ENCODE measurements at places on chromosomes 11 and 22.

DNA sequence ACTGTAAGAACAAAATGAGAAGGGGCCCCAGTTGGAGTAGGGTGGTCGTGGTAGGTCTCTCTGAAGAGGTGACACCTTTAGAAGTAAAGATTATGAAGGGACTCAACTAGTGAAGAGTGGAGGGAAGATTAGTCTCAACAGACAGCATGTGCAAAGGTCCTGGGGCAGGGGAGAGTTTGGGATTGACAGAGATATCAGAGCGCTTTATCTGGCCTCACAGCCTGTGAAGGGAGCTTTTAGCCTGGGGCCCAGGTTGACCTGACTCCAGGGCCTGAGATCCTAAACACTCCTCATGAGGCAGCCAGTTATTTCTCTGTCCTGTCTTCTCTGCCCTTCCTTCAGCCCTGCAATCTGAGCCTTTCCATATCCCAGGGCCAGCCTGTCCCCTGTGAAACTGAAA is 16.2 kb downstream of the FGF3 start:
- no peak for DNase-seq

DNA sequence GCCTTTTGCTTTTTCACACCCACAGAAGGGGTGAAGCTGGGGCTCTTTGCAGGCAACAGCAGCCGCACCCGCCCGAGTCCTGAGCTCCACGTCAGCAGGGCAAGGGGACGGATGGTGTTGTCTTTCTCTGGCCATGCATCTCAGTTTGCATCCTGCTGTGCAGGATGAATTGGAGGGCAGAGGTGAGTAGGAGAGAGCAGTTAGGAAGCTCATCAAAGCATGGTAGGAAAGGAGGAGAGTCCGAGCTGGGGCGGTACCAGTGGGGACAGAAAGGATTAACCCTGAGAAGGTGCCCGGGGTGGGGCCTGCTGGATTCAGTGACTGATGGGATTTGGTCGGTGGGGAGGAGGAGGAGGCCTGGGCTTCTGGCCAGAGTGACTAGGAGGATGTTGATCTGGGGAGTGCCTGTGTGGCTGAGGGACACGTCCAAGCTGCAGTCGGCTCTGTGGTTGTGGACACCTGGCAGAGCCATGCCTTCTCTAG is 14.6 kb downstream of the FAM83F start:
- DNase-seq: no peak

DNA sequence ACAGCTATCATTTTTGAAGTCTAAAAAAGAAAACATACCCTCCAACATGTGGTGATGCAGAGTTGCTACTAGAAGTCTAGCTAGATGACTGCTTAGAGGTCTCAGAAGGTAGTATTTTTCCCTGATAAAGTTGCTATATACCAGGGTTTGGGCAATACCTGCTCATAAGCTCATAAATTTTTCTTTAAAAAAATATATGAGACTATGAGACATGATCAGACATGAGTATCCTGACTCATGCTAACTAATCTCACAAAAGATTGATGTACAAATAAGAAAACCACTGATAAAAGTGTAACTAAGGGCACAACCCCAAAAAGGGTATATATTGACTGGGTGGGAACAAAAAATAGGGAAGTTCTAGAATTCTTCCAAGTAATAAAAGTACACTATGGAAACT is 740.9 kb downstream of the METTL15 start:
- DNase-seq: no peak

DNA sequence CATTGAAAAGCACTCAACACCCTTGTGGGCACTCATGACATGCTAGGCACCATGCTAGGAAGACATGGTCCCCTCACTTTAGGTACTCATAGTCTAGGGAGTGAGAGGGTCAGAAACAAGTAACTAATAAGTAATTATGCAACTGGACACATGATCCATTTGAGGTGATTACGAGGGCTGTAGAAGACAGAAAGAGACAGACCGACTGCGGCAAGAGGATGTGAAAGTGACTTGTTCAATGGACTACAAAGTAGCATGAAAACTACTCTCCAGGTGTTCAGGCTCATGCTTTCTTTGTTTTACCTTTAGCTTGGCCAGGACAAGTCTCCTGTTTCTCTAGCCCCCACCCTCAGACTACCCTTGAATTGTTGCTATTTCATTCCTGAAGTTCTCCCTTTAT is 310.8 kb upstream of the SORL1-AS1 start:
- no peak for DNase-seq

DNA sequence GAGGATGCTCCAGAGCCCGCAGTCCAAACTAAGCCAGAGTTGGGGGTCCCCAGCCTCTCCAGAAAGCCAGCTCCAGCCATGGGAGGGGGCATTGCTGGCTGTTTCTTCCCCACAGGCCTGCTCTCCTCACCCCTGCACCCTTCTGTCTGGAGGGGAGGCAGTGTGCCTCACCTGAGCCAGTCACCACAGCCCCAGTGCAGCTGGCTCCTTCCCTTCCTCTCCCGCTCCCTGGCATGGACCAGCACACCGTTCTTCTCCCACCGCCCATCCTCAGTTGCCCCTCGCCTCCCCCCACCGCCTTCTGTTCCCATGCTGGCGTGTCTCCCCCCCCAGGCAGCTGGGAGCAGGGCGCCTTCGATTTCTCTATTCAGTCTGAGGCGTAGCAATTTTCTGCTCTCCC is 110.5 kb upstream of the THY1 start:
- DNase-seq: no peak

- no peak for DNase-seq
Measured at GRCh38 chr11:35487532-35488078, 37.8 kb downstream of the PAMR1 start.

GRCh38 chr11:118166641-118167040 is 9.8 kb downstream of the SCN2B start:
- no peak for DNase-seq

- DNase-seq: peak; percentile 35
Measured at GRCh38 chr11:19938169-19938856, 222.0 kb downstream of the DBX1 start.

DNA sequence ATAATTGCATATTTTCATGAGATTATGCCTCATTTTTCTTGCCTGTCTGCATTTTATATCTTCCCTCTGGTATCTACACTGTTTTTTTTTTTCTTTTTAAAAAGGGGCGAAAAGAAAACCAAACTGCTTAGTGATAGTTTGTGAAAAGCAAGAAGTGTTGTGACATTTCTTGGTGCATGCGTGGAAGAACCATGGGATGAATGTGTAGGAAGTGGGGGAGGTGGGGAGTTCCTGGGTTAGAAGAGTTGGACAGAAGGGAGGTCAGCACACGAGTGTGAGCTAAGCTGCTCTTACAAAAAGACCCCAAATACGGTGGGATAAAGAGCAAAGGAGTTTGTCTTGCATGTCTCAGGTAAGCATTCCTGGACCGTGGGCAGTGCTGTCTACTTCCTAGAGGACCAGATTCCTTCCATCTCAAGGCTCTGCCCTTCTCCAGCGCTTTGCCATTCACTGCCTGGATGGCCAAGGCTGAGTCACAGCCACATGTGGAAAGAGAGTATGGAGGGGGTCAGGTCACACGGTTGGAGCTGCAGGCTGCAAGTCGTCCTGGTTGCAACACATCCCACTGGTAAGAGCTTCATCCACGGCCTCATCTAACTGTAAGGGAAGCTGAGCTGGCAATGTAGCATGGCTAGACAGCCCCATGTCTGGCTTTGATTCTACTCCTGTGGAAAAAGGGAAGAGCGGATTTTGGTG is 300.6 kb downstream of the DDX10 start:
- DNase-seq: no peak

- no peak for DNase-seq
Measured at GRCh38 chr11:44763121-44763820, 36.5 kb downstream of the TSPAN18 start.

- DNase-seq: no peak
Measured at GRCh38 chr11:64078284-64078683, 42.6 kb downstream of the FLRT1 start.

- DNase-seq: no peak
Measured at GRCh38 chr11:110186867-110187266, 93.7 kb downstream of the ZC3H12C start.

DNA sequence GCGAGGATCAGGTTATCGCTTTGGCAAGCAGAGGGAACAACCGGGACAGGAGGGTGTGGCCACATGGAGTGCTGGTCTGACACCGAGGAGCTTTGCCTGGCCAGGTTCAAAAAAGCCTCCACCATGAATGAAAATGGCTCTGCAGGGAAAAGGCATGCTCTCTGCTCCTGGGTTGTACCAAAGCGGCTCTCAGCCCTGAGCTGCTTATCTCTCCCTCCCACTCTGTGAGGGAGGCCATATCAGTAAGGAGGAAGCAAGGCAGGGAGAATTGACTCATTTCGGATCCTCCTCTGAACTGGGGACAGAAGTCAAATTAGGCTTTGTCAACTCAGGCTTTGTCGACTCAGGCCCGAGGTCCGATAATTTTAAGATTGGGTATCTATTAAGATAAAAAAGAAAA is 82.9 kb upstream of the CRTAM start:
- no peak for DNase-seq

- DNase-seq: no peak
Measured at GRCh38 chr22:35970616-35971455, 57.8 kb downstream of the RBFOX2 start.

GRCh38 chr22:39110631-39111561 is 13.9 kb downstream of the APOBEC3H start:
- no peak for DNase-seq

- no peak for DNase-seq
Measured at GRCh38 chr11:2699185-2699530, 636 bp downstream of the KCNQ1OT1 start.

- no peak for DNase-seq
Measured at GRCh38 chr11:32918427-32918826, 25.8 kb downstream of the QSER1 start.

Data from dorsolateral prefrontal cortex (tissue), 122 donors.